ENCODE measurements at places on chromosomes 6 and 20.

DNA sequence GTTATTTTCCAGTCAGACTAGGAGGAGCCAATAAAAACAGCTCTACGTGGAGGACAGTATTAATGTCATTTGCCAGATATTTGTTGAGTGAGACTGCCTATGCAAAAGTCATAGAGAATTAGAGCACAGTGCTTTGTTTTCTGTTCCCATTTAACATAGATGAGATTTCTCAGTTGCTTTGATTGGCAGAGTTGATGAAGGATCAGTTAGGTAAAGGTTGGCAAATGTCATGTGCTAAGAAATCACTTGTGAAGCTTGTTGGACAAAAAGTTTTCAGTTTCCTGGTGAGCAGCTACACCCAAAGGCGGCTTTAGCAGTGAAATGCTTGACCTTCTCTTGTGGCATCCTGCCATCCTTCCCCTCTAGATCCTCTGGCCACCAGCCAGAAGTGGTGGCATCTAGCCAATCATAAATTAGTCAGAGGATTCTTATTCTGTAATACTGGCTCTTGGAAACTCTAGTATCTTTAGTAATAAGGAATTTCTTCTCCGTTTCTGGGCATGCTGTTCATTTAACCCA, 37.0 kb downstream of the BCKDHB start:
- peak; percentile 62 for DNase-seq

GRCh38 chr20:3100480-3100879, 16.0 kb upstream of the AVP start:
- no peak for DNase-seq

DNA sequence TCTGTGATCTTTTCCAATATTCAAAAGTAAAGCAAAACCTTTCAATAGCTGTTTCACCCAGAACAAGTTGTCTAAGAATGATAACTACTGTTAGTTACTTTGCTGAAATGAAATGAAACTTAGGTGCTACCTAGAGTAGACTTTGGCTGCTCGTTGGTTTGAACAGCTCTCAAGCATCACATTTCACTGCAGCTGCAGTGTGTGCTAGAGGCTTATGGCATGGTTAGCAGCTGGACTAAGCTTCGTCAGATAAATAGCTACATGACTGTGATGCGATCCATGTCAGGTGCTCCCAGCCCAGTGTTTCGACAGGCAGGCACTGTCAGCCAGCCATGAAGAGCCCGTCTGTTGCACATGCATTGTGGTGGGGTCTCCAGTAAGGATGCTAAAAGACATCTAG, 201.1 kb downstream of the TFAP2B start:
- no peak for DNase-seq

DNA sequence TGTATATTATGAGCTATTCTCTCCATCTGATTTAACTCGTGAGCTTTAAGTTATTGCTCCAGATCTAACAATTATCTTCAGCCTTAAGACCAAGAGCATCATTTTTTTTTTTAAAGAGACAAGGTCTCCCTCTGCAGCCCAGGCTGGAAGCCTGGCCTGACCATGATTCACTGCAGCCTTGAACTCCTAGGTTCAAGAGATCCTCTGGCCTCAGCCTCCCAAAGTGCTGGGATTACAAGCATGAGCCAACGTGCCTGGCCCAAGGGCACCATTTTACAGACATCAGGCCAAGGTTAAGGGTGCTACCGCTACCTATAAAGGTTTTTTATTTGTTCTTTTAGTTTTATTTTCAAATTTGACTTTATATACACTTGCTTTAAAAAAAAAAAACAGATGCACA, 2.3 kb downstream of the SUPT3H start:
- no peak for DNase-seq

GRCh38 chr6:3117912-3118352, 579 bp upstream of the BPHL start:
- no peak for DNase-seq

- no peak for DNase-seq
These were observed 29.2 kb upstream of the CEP85L start for GRCh38 chr6:118680452-118681095.

DNA sequence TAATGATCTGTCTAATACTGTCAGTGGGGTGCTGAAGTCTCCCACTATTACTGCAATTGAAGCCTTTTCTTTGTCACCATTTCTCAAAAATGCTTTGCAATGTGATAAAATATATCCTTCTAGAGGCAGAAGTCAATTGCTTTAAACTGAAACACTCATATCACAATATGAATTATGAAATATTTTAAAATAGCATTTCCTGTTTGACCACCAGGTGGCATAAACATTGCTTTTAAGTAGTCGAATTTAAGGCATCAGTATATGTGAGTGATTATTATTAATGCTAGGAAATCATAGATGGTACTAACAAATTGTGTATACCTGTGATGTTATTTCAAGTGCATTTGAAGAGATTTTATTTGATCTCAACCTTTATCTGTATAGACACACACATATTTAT, 87.5 kb downstream of the MEI4 start:
- peak; percentile 0 for DNase-seq

- no peak for DNase-seq
These were observed 42.9 kb downstream of the LINC00237 start for GRCh38 chr20:21063276-21063675.

GRCh38 chr20:49694450-49695071, 19.1 kb downstream of the B4GALT5 start:
- no peak for DNase-seq

GRCh38 chr6:66326228-66326627, 619.2 kb upstream of the EYS start:
- DNase-seq: no peak

- DNase-seq: peak; percentile 46
These were observed 43.6 kb upstream of the FAM83B start for GRCh38 chr6:54802775-54803634.

DNA sequence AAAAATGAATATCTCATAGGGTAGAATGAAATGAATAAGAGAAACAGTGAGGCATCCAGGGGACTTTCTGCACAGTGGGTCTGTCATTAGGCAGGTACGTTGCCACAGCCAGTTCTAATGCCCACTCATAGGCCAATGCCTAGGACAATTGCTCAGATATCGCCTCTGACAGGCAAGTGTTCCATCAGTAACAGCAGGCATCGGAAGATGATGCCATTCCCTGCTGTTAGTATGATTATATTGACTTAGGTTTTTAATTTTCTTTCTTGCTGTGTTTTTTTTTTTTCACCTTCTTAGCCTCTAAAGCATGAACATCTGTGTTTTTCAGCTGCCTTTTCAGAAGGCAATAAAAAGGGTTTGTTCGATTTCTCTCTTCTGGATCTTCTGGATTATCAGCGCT, 90.7 kb downstream of the PRL start:
- DNase-seq: no peak

- DNase-seq: no peak
These were observed 546.9 kb downstream of the HACE1 start for GRCh38 chr6:104312851-104313250.

- DNase-seq: peak; percentile 1
These were observed 274.1 kb upstream of the MAP3K7 start for GRCh38 chr6:90860822-90861601.

- no peak for DNase-seq
These were observed 6.5 kb downstream of the ASXL1 start for GRCh38 chr20:32364554-32365208.

- no peak for DNase-seq
These were observed 13.1 kb downstream of the ITPR3 start for GRCh38 chr6:33634161-33634727.

DNA sequence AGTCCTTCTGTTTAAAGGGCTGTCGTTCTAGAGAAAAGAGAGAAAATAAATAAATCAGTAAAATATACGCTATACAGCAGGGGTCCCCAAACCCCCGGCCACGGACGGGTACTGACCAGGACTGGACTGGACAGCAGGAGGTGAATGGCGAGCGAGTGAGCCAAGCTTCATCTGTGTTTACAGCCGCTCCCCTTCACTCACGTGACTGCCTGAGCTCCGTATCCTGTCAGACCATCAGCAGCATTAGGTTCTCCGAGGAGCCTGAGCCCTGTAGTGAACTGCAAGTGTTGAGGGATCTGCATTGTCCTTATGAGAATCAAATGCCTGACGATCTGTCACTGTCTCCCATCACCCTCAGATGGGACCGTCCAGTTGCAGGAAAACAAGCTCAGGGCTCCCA, 76.5 kb downstream of the ZNF217 start:
- DNase-seq: no peak

DNA sequence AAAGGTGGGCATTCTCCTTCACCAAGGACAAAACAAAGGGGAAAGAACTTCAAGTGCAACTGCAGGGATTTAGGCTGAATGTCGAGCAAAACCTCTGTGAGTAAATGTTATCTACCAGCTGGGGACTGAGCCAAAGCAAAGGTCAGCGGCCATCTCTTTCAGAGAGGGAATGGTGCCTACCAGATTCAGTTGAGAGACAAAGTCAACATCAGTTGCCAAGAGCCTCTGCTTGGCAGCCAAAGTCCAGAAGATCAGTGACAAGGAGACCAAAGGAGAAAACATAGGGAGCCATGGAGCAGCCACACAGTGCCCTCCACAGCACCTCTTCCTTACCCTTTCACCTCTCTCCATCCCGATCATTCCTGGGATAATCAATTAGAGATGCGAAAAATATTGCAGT, 472.5 kb downstream of the KIF16B start:
- DNase-seq: no peak

GRCh38 chr20:41697861-41698559, 79.8 kb upstream of the CHD6 start:
- no peak for DNase-seq

GRCh38 chr6:145047891-145048290, 687.4 kb downstream of the EPM2A start:
- DNase-seq: no peak

- no peak for DNase-seq
These were observed 1.3 kb downstream of the DSTN start for GRCh38 chr20:17571153-17571527.

DNA sequence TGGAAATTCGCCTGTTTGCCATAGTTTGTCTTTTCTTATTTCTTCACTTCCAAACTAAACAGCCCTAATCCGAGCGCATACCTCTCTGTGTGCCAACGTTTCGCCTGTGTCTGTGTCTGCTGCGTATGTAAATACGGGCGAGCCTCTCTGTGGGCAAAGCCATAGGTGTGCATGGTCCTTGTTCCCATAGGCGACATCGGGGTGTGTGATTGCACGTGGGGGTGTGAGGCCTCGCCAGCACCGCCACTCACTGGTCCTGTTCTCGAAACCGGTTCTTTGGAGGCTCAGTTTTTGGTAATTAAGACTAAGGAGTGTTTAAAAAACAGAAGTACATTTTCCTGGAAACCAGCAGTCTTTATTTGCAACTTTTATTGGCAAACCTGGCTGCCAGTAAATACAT, 6.0 kb upstream of the FOXC1 start:
- DNase-seq: no peak

DNA sequence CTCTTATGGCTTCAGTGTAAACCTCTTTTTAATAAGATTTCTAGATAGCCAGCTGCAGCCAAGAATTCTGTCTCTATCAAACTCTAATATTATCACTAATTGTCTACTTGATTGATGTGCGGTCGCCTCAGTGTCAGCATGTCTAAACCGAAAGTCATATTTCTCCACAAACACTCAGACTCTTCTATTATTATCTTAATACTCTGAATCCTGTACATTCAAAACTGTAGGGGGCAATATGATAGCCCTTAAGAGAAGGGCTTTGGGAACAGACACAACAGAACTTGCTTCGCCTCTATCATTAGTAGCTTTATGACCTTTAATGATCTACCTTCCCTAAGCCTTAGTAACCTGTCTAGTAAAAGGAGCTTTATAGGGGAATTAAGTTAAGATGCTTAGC, 379.7 kb upstream of the PTCHD4 start:
- no peak for DNase-seq

GRCh38 chr6:41269166-41269565, 17.3 kb downstream of the TREM1 start:
- DNase-seq: no peak

GRCh38 chr6:114301596-114302219, 41.1 kb downstream of the HS3ST5 start:
- DNase-seq: no peak

GRCh38 chr20:52142757-52143156, 48.8 kb downstream of the ZFP64 start:
- no peak for DNase-seq

DNA sequence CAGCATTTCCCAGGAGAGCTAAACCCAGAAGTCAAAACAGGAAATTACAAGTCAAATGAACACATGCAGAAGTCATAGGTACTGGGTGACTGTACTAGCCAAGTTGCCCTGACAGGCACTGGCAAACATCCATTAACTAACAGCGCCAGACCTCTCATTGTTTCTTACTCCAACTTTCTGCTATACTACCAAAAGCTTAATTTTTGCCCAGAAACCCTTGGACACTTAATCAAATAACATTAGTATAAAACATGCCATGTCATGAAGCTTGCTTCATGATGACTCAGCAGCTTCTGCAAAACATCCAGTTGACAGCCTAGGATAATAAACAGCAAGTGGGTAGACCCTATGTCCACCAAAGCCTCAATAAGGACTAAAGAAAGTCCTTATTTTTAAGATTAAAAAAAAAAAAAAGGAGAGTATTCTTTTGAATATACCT, 3.5 kb downstream of the NUP153 start:
- no peak for DNase-seq

- peak; percentile 35 for DNase-seq
These were observed 78.9 kb downstream of the OLIG3 start for GRCh38 chr6:137415127-137415833.

DNA sequence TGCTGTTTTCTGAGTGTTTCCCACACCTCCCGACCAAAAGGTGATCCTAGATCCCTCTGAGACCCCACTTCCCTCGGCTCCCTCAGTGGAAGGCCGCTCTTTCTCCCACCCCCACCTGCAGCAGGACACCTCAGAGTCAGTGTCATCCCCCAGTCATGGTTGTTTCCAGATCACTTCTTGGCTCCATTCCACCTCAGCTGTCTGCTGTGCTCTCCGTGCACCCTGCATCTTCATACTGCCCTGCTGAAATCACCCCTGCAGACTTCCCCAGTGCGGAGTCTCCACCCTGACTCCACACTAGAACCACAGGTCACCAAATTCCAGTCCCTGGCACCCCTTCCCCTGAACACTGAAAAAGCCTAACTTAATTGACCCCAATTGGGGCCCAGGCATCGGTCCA, 255.1 kb upstream of the CDYL start:
- DNase-seq: no peak

- DNase-seq: peak; percentile 40
These were observed 488 bp upstream of the PTK6 start for GRCh38 chr20:63537525-63538203.
